Left renal pelvis (tissue), 4 donors: ENCODE measurements at places on chromosomes 7 and 10. TPM values are rescaled to one million over a fixed set of nuclear protein-coding genes. Genes with fewer than 3 reads are reported as not detected.

DNA sequence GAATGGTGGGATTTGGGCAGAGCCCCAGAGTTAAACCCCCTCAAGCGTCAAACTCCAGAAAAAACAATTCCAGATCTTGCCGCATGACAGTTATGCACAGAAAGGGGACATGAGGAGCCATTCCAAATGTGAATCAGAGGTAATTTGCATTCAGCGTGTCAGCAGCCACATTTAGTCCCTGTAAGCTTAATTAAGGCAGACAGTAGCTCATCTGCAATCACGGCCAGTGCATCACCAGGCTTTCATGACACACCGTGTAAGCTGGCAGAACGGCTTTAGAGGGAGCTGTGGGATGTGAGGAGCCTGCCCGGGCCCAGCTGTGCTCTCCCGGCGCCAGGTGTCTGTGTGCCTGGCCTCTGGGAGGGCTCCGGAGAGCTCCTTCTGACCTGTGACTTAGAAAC is 18.7 kb upstream of the PRKAG2 start:
- no peak for DNase-seq

- no peak for DNase-seq
Observed at GRCh38 chr7:17063045-17063383, 181.2 kb upstream of the AGR3 start.

SLC18A3 gene
- polyA plus RNA-seq: not detected

DNA sequence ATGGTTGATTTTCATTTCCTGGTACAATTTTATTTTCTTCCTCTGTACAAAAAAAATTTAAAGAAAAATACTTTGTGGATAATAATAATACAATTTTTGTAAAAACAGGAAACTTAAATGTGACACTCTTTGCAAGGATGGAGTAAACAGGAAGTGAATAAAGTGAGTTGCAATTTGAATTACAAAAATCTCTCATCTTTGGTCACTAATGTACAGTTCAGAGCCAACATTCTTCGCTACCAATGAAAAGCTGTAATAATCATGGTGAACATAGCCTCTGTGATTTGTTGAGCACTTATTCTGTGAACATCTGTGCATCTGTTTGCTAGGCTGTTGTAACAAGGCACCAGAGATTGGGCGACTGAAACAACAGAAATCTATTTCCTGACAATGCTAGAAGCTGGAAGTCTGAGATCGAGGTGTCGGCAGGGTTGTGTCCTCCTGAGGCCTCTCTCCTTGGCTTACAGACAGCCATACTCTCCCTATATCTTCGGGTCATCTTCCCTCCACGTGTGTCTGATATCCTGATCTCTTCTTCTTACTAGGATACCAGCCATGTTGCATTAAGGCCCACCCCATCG is 295.3 kb upstream of the KLF6 start:
- no peak for DNase-seq

DNA sequence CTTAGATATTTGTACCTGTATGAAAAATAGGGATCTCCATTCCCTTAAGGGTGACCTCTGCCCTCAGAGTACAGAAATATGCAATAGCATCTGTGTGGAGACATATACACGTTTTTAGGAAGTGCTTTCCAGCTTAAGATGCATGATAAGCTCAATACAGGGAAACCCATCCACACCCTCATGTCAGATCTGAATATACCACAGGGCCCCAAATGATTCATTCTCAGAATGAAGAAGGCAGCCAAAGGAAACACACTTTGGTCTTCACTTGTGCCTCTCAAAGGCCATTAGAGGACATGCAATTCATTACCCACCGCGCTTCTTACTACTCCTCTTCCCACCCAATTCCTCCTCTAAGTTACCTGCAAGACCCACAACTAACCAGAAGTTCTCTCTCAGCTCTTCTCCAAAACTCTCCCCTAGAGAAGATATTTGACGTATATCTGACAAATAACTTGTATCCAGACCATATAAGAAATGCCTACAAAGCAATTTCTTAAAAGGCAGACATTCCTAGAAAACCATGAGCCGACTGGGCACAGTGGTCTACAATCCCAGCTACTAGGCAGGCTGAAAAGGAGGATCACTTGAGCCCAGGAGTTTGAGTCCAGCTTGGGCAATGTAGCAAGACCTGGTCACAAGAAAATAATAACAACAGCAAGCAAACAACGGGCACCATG is 103.0 kb downstream of the OAT start:
- DNase-seq: no peak

NRCAM gene
- 24.1 TPM for polyA plus RNA-seq

PON1 gene
- polyA plus RNA-seq: 1.0 TPM

DNA sequence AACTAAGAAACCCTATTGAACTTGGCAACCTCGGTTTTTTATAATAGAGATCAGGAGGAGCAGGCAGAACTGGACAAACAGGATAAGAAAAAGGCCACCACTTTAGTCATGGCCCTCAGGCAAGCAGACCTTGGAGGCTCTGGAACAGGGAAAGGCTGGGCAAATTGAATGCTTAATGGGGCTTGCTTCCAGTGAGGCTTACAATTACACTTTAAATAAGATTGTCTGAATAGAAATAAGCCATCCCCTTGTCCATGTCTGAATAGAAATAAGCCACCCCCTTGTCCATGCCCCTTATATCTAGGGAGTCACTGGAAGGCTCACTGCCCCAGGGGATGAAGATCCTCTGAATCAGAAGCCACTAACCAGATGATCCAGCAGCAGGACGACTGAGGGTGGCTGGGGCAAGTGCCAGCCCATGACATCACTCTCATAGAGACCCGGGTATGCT is 40.6 kb downstream of the AKR1B15 start:
- no peak for DNase-seq

DNA sequence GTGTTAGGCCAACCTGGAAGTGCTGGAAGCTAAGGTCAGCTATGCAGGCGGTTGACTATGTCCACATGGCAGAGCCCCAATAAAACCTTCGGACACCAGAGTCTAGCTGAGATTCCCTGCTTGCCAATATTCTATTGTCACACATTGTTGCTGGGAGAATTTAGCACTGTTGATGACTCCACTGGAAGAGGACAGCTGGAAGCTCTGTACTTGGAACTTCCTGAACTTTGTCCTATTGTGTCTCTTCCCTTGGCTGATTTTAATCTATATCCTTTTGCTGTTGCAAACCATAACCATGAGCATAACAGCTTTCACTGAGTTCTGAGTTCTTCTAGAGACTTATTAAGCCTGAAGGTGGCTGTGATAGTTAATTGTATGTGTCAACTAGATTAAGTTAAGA is 12.0 kb downstream of the XRCC2 start:
- no peak for DNase-seq

DNA sequence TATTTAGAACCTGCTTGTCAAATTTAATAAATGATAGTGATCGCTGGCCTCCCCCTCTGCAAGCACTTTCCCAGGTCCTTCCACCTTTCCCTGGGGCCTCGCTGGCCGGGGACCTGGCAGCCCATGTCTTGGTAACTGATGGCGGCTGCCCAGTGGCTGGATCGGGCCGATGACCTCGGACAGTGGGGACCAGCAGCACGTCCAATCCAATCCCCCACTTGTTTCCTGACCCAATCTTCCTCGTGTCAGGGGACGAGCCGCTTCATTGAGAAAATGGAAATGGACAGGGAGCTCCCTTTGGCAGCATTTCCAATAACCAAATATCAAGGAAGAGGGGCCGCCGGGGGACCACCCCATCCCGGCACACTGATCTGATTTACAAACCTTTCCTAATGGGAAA is 17.2 kb downstream of the EBF3 start:
- no peak for DNase-seq

DNA sequence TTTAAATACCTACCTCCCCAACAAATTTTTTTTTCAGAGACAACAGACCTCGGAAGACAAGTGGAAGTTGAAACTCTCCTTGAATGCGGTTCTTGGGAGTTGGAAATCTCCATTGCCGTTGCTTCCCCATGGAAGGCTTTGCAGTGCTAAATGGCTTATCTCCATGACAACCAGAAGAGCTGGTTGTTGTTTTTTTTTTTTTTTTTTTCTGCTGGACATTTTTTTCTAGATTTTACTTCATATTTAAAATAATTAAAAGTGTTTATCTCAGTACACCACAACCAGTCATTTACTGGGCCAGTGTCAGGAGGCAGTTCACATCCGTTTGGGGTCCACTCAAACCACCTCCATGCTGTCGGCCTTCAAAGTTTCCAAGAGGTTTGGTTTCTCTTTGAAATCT is 348.5 kb upstream of the PRKCQ start:
- DNase-seq: no peak

DNA sequence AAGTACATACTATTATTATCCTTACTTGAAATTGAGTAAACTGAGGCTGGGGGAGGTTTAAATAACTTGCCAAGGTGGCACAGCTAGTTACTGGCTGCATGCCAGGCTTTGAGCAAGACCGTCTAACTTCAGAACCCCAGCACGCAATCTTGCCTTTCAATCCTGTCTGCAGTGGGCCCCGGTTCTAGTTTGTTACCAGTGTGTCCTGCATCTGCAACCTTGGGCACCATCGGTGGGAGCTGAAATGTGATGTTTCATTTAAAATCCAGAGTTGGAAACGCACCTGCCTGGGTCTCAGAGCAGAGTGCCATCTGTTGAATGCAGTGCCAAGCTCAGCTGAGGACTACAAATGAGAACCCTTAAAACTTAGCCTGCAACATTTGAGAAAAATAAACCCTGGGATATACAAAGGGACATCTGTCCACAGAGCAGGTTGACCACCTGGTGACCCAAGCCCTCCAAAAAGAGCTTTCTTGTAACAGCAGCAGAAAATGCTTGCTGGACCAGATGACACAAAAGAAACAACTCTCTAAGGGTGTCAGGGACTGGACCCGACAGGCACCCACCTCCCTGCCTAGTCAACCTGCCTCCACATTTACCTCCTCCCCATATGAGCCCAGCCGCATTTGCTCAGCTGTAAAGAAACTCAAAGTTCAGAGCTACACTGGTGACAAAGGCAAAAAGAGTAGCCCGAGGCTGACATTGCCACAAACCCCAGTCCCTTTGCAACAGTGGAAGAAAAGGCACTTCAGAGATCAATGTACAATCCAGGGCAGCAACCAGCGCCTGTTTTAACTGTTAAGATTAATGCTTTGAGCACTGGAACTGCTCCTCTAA is 1.7 kb downstream of the SH3PXD2A start:
- DNase-seq: no peak

CPEB3 gene
- polyA plus RNA-seq: 4.0 TPM

DNA sequence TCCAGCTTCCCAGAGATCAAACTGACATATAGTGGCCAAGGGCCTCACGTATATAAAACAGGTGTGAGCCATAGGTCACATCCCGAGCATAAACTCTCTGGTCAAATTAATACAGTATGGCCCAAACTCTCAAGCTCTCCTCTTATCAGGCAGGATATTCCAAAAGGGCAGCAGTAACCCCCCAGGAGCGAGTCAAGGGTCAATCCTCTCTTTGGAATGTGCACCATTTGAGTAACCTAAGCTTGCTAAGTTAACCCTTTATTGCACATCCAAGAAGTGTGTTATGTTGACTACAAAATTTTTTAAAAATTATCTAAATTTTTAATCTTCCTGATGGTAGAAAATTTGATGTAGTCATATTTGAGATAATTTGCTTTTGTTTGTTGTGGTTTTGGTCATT is 4.5 kb upstream of the TRIM24 start:
- DNase-seq: no peak

GRCh38 chr7:124250297-124251034 is 217.6 kb upstream of the TMEM229A start:
- DNase-seq: no peak

CAMK2G gene
- polyA plus RNA-seq: 21.3 TPM

- no peak for DNase-seq
Observed at GRCh38 chr10:118977835-118978234, 51.7 kb upstream of the NANOS1 start.

GRCh38 chr7:100951888-100952560 is 2.7 kb downstream of the MUC3A start:
- no peak for DNase-seq

DNA sequence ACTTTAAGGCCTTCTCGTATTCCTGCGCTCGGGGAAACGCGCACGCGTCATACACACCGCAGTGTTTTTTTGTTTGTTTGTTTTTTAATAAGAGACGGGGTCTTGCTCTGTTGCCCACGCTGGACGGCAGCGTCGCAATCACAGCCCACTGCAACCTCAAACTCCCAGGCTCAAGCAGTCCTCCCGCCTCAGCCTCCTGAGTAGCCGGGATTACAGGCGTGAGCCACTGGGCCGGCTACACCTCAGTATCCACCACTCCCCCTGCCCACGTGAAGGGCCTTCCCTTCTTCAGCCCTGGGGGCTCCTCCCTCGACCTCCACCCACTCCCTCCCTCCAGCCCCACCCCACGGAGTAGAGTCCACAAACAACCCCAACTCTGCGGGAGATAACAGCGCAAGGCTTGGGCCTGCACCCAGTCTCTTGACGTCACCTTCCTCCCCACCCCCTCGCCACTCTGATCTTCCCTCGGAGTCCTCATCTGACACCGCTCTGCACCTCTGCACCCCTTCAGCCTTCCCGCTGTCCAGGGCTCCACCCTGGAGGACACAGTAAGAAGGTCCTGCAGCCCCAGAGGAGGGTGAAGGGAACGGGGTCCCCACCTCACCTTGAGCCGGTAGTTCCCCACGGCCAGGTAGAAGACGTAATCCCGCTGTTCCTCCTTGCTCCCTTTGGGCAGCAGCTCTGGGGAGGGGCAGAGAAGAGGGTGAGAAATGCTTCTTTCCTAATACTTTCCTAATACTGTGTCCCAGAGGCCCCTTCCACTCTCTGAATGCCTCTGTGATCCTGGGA is 2.8 kb upstream of the CLDN15 start:
- DNase-seq: no peak
